ENCODE measurements at places on chromosomes 1 and 21.

DNA sequence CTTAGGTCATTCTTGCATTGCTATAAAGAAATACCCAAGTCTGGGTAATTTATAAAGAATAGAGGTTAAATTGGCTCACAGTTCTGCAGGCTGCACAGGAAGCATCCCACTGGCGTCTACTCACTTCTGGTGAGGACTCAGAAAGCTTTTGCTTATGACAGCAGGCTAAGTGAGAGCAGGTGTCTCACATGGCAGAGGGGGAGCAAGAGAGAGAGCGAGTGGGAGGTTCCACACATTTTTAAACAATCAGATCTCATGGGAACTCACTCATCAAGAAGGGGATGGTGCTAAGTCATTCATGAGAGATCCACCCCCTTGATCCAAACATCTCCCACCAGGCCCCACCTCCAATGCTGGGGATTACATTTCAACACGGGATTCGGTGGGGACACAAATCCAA is 13.6 kb upstream of the RGS4 start:
- DNase-seq: no peak

- DNase-seq: no peak
Observed at GRCh38 chr1:11345971-11346715, 73.1 kb downstream of the UBIAD1 start.

- DNase-seq: no peak
Observed at GRCh38 chr1:226672339-226672762, 66.7 kb downstream of the ITPKB start.

DNA sequence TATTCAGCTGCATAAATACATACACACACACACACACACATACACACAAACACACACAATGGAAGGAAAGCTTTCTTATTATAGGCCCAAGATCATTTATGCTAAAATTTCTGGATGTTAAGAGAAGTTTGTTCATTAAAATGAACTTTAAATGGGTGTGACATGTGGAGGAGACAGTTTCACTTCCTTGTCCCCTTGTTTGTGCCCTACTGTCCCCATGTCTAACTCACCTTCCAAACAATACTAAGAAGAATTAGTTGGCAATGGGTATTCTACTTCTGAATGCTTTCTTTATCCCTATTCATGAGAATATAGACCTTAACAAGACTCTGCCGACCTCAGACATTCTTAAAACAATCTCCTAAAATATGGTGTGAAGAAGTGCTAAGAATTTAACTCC is 63.5 kb upstream of the NRIP1 start:
- no peak for DNase-seq

GRCh38 chr1:243723050-243723449 is 127.0 kb downstream of the AKT3 start:
- no peak for DNase-seq

DNA sequence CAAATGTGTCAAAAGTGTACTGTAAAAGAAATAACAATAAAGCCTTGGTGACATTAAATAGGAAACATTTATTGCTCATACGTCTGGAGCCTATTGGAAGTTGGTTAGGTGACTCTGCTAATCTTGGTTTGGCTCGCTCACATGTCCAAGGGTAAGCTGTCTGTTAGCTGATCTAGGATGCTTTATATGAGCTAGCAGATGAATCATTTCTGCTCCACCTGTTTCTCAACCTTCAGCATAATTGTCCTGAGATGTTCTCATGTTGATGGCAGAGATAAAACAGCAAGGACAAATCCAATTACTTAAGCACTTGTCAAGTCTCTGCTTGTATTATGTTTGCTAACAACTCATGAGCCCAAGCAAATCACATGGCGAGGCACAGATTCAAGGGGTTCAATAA is 56.0 kb upstream of the CD53 start:
- DNase-seq: no peak

DNA sequence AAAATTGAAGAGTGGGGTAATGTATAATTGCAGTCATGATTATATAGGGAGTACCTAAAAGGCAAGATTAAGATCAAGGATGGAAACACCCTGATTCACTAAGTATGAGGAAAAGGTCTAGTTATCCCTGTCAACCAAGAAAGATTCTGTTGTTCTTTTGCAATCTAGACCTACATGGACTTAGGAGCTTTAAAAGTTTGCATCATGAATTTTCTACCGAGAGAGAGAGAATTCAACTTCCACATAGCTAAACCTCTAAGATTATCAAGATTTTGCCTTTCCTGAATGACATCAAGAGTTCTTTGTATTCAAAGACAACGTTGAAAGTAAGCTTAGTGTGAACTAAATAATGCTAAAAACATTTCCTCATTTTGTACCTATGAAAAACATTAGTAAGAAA is 78.8 kb upstream of the RBM34 start:
- no peak for DNase-seq

DNA sequence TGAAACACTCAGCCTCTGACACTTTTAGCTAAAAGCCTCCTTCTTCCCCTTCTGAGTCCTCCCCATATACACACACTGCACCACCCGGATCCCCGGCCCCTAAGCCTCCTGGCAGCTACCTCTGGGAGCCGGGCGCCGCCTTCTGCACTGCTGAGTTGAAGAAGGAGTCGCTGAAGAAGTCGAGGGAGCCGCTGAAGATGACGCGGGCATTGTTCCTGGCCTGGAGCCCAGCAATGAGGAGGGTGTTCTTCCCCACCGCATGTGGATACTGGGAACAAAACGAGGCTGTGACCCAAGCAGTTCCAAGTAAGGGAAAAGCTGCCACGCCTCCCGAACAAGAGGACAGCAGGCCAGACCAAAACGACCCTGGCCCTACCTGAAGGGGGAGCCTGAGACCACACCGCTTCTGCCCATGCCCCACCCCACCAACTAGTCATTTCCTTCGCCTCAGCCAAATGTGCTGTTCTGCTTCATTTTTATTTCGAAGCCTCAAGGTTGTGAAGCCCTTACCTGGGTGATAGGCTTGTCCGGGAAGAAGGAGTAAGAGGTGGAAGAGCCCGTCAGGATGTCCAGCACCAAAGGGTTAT is 7.0 kb downstream of the DDOST start:
- no peak for DNase-seq

GRCh38 chr1:168057921-168058320 is 78.8 kb downstream of the GPR161 start:
- no peak for DNase-seq

DNA sequence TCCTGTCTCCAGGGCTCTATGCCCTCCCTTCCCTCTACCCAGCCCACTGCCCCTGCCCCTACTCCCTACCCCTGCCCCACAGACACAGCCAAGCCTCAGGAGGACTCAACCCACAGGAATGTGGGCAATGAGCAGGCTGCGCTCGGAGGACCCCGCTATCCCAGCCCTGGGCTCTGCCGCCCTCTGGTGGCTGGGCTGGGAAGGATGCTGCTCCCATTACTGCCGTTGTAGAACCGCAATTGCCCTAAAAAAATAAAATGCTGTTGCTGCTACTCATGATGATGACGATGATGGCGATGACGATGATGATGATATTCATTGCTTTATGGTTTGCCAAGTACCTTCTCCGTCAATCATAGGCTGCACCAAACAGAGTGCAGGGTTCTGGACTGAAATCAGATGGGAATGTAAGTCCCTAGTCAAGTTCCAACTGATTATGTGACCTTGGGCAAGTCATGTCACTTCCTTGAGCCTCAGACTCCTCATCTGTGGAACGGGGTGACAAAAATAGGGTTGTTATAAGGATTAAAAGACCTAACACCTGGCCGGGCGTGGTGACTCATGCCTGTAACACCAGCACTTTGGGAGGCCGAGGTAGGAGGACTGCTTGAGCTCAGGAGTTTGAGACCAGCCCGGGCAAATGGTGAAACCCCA is 24.6 kb downstream of the ARHGEF19 start:
- DNase-seq: peak; percentile 50

DNA sequence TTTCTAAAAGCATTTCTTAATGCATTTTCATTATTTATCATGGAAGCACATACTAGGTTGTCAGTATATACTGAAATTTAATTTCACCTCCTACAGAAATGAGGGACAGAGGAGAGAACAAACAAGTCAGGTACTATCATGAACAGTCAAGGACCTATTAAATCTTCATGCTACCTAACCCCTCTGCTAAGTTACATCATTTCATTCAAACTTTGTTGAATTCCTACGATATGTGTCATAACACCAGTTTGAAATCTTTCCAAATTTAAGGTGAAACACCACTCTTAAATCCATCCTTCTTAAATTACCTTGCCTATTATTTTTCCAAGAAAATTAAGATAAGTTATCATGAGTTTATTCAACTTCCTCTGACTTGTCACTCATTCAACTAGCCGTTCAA is 78.9 kb downstream of the DENND1B start:
- no peak for DNase-seq

- no peak for DNase-seq
Observed at GRCh38 chr21:44304877-44305293, 5.0 kb downstream of the PFKL start.

DNA sequence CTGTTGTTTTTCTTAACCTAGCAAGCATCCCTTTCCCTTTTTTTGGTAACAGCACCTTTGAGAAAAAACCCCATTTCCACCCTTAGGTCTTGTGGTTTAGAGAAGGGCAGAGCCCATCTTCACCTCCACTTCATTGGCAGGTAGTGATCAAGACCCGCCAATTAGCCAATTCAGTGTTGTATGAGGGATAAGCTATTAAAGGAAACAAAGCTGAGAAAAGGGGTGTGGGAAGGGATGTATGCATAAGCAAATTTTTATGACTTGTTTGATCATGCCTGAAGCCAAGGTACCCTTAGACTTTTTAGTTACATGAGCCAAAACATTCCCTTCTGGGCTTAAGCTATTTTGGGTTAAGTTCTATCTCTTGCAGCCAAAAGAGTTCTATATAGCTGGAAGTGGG is 3.6 kb upstream of the ZNF697 start:
- no peak for DNase-seq

DNA sequence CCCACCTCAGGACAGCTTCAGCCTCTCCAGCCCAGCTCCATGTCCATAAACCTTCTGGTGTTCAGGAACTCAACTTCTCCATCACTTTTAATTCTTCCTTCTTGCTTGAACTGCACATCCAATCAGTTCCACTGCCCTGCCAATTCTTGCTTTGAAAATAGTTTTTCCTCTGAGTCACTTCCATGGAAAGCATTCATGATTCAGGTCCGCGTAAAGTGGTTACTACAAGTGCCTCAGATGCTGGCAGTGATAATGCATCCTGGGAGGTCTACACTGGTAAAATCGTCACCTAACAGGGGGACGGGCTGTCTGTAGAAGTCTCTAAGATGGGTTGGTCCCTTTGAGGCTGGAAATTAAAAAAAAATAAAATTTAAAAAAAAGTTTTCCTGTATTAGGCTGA is 25.9 kb upstream of the RCAN1 start:
- no peak for DNase-seq

GRCh38 chr1:63611231-63611630 is 18.0 kb downstream of the PGM1 start:
- DNase-seq: no peak

- peak; percentile 15 for DNase-seq
Observed at GRCh38 chr1:220957233-220957605, 78.0 kb downstream of the HLX start.

- DNase-seq: no peak
Observed at GRCh38 chr1:156226782-156227181, 14.0 kb downstream of the PMF1 start.

GRCh38 chr21:26887251-26887650 is 42.0 kb upstream of the ADAMTS1 start:
- no peak for DNase-seq

GRCh38 chr1:211676106-211676583 is 724 bp upstream of the NEK2 start:
- DNase-seq: no peak

- DNase-seq: no peak
Observed at GRCh38 chr1:100607628-100608240, 69.8 kb downstream of the GPR88 start.

- no peak for DNase-seq
Observed at GRCh38 chr1:217681806-217682205, 50.7 kb downstream of the SPATA17 start.

- no peak for DNase-seq
Observed at GRCh38 chr1:171912509-171913175, 71.3 kb downstream of the DNM3 start.

- DNase-seq: no peak
Observed at GRCh38 chr1:14810595-14811361, 212.3 kb downstream of the KAZN start.

GRCh38 chr1:150789396-150789795 is 18.7 kb downstream of the CTSK start:
- DNase-seq: no peak

- no peak for DNase-seq
Observed at GRCh38 chr1:29452463-29453230, 216.3 kb downstream of the PTPRU start.

- DNase-seq: no peak
Observed at GRCh38 chr1:24828183-24828886, 83.1 kb downstream of the CLIC4 start.

GRCh38 chr21:43188592-43189210 is 19.9 kb downstream of the CRYAA start:
- DNase-seq: no peak

- no peak for DNase-seq
Observed at GRCh38 chr1:201268604-201269151, 14.6 kb upstream of the PKP1 start.

DNA sequence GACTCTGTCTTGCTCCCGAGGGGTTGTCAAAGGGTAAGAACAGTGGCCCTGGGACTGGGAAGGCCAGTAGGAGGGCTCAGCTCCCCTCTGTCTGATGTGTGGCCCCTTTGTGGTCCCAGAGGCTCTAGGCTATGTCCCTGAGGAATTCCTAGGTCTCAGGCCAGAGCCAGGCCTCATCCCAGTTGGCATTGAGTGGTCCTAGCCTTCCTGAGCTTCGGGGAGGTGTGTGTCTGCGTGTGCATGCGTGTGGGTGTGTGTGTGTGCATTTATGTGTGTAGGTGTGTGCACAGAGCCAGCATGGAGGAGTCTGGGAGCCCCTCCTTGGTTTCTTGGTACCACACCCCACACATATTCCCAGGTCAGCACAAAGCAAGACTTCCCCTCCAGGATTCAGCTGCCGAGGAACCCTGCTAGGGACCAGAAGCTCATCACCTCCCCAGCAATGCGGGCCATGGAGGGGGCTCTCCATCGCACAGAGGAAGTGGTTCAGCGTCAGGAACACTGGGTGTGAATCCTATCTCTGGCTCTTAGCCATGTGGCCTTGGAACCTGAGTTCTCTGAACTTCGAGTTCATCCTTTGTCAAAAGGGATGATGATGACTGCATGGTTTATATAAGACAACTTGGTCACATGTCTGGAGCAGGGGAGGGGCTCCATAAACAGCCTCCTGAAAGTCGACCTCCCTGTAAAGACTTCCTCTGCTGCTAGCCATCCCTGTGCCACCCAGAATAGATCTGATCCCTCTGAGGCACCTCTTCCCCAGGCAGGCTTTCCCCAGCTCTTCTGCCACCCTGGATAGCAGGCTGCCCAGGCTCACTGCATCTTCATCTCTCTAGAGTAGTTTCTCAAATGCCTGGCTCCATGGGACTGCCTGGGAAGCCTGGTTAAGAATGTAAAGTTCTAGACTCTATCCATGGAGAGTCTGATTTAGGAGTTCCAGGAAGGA is 8.3 kb upstream of the EPS8L3 start:
- no peak for DNase-seq

GRCh38 chr1:221743416-221744208 is 1.7 kb upstream of the DUSP10 start:
- no peak for DNase-seq

GRCh38 chr1:175673371-175674150 is 69.8 kb downstream of the TNR start:
- DNase-seq: no peak

GRCh38 chr1:44592208-44593145 is 81.8 kb downstream of the TMEM53 start:
- DNase-seq: no peak
